CMK (cell line): ENCODE measurements at places on chromosomes 12 and 14.

DNA sequence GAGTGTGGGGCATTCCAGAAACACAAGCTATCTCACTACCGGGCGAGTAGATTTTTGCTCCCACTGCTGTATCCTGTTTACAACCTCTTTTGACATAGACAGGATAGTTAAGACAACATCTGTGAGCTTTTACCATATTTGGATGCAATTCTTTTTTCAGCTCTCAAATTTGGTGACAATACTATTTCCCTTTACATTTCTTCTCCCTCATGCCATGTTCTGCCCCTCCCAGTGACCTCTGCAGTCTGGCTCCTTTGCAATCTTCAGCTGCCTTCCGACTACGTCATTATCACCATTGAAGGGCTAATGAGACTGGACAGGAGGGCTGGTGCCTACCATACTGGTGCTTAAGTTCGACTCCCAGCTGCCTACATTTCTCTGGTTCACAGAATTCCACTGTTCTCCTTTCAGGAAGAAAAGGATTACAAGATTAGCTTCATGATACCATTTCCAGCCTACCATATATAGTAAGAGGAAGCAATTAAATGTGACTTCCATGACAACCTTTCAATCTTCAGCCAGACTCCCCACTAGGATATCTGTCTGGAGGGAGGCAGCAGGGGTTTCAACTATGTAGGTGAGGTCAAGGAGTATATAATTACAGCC lies 251.6 kb downstream of the PHLDA1 start:
- no peak for DNase-seq

DNA sequence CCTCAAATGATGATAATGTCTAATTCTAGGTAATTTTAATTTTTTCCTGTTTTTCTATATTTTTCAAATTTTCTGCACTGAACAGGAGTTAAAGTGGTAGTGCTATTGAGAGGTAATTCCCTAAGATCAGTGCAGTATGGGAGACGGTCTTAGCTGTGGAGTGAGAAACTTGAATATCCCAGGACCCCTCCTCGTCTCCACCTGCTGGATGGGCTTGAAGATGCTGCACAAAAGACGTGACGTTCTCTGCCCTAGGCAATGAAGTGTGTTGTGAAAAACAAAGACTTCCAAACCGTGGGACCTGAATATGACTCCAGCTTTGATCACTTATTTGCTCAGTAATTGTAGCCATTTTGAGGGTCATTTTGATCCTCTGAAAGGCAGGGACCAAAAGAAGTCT lies 298.1 kb downstream of the VRK1 start:
- DNase-seq: no peak

DNA sequence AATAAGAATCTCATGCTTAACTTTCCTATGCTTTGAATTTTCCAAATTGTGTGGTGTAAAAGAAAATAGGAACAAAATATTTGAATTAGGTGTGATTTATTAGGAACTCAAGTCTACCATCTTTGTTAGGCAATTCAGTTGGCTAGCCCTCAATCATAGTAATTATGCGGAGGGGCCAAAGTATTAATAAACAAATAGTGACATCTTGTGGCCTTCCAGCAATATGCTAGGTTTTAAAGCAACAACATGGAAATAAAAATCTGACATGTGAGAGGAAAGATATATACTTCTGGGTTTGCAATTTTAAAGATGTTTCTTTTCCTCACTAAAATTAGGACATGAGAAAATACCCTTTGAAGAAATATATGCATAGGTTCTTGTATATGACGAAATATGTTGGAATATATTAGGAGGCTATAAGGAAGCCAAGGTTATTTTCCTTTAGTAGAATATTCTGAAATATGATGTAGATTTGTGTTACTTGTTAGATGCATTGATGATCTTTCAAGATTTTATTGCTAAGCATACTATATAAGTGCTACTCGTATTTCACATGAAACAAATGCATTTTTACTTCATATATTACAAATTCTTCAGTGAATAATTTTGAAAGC lies 200.4 kb downstream of the PTPRO start:
- no peak for DNase-seq

- DNase-seq: no peak
Observed at GRCh38 chr14:22796087-22796707, 19.0 kb downstream of the SLC7A7 start.

- no peak for DNase-seq
Observed at GRCh38 chr14:31484754-31485153, 3.1 kb downstream of the GPR33 start.

- DNase-seq: no peak
Observed at GRCh38 chr12:24379433-24379832, 430.0 kb upstream of the SOX5 start.

DNA sequence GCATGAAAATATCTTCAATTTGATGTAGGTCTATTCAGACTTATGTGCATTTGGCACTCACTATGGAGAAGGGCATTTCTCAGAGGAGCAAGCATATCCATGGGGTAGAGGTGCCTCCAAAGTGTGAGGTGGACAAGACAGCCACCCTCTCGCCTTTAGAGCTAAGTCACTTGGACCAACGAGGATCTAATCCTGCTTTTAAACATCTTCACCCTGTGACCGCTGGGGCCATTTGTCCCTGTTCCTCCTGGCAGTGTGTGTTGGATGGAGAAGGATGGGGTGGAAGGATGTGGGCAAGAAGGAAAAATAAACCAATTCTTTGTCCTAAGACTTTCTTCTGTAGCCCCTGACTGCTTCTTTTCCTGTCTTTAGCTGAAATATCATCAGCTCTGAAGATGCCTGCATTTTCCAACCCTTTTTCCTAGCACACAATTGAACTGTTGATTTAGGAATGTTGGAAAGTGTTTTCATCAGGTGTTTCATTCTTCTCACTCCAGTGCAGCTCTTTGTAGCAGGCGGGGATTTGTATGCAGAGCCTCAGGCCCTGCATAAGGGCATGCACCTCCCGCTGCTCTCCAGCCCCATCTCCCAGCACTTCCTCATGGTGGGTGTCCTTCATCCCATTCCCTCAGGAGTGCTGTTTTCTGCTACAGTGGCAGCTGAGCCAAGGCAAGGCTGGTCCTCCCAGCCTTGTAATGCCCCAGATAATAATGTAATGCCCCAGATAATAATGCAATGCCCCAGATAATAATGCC lies 5.3 kb downstream of the FGF6 start:
- no peak for DNase-seq

DNA sequence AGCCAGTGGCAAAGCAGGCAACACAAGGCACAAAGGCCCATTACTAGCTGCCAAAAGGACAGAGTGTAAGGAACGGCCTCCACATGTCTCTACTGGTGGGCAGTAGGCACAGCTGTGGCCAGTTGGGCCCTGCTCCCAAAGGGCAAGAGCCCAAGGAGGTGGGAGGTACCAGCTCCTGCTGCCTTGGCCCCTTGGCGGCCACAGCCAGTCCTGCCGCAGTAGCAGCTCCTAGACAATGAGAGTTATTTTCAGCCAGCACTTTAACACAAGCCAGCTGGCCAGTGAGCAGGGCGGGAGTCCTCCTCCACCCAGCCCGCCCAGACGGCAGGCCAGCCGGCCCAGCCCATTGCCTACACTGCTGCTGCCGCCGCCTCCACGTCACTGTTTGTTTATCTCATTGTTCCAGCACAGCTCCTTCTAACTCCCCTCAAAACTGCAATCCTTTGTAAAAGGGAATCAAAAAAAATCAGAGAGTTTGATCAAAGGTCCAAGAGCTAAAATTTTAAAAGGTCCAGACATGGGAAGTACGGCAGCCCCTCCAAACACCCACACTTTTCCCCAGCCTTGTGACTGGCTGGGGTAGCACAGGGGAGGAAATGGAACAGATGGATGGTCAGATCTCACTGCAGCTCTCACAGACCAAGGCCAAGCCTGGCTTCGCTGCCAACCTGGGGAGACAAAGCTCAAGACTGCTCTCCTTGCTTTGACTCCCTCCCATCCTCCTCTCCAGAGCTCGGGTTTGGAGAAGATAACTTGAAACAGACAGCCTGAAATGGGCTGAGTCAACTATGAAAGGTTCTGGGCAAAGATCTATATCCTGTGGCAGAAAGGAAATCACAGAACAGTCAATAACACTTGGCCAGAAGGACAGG lies 33.5 kb downstream of the FMNL3 start:
- DNase-seq: peak; percentile 51

- DNase-seq: no peak
Observed at GRCh38 chr12:92063641-92064040, 82.0 kb downstream of the BTG1 start.

GRCh38 chr14:58298477-58299400 lies at the start of gene ARID4A:
ARID4A (plus strand) TSS chr14:58298555; CDS start chr14:58299855, 1,300 bp downstream.
- no peak for DNase-seq

DNA sequence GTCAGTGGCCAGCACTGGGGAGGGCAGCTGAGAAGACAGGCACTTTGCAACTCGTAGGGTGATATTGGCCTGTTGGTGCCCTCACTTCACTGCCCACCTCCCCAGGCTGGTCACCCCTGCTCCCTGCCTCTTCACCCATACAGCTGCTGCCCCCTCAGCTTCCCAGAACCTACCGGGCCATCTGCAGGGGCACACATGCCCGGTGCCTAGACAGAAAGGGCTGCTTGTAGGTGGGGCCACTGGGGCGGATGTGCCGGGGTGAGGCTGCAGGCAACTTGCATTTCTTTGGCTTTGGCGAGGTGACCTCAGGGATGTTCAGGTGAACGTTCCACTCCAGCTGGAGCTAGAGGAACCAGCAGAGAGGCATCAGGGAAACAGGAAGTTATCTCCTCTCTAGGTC lies 17.2 kb downstream of the FAM186B start:
- DNase-seq: no peak

DNA sequence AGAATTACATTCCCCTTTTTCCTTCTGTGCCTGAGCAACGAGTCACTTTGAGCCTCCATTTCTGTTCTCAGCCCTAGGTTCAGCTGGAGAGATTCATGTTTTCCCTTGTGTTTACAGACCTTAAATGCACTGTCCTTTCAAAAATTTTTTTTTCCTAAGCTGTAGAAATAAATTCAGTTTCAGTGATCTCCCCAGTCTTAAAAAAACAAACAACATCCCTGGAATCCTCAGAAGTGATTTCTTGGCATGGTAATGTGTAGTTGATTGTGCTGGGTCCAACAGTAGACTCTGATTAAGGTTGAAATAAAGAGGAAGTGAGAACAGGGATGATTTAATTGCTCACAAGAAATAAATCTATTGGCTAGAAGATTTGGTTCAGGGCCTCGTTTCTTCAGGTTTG lies 89.3 kb downstream of the NTN4 start:
- DNase-seq: no peak

DNA sequence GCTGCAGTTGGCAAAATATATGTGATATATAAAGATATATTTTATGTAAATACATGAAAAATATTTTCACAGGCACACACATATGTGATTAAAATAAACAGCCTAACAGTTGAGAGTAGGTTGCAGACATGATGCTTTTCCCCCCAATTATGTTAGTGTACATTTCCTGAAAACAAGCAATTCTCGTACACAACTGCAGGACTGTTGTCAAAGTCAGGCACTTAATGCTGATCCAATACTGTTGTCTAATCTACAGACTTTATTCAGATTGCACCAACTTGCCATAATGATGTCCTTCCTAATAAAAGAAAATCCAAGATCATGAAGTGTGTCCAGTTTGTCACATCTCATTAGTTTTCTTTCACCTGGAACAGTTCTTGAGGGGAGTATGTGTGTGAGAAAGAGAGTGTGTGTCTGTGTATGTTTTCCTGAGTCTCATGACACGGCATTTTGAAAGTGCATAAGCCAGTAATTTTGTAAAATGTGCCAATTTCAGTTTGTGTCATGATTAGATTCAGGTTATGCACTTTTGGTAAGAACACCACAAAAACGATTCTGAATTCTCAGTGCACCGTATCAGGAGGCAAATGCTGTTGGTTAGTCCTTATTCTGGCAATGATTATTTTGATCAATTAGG lies 16.5 kb upstream of the SEL1L start:
- DNase-seq: no peak

GRCh38 chr14:22854963-22855724 lies 16.4 kb upstream of the LRP10 start:
- DNase-seq: no peak

GRCh38 chr14:46985529-46986380 lies 334.2 kb upstream of the RPL10L start:
- no peak for DNase-seq

- no peak for DNase-seq
Observed at GRCh38 chr12:68080577-68080976, 79.0 kb downstream of the IFNG start.

GRCh38 chr12:103138538-103138937 lies 181.1 kb downstream of the ASCL1 start:
- DNase-seq: no peak

DNA sequence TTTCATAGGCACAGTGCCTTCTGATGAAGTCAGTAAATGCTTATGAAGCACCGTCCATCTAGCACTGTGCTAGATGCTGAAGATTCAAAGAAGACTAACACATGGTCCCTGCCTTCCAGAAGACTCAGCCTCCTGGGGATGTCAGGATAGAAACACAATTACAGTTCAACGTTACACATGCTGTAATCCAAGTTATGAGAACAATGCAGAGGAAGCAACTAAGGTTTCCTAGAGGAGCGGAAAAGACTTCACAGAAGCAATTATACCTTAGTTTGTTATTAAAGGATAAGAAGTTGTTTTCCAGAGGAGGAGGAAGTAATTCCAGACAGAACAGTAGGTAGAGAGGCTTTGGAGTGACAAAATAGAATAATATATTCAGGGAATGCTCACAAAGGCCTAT lies 66.9 kb upstream of the FGD4 start:
- no peak for DNase-seq

GRCh38 chr12:108597559-108598471 lies at the start of gene TMEM119:
TMEM119 (minus strand) TSS chr12:108598084; CDS start chr12:108592383, 5,701 bp downstream.
- DNase-seq: peak; percentile 55

GRCh38 chr14:71620401-71620800 lies 311.8 kb upstream of the RGS6 start:
- no peak for DNase-seq

GRCh38 chr12:125402874-125403789 lies 337.9 kb downstream of the AACS start:
- peak; percentile 14 for DNase-seq

DNA sequence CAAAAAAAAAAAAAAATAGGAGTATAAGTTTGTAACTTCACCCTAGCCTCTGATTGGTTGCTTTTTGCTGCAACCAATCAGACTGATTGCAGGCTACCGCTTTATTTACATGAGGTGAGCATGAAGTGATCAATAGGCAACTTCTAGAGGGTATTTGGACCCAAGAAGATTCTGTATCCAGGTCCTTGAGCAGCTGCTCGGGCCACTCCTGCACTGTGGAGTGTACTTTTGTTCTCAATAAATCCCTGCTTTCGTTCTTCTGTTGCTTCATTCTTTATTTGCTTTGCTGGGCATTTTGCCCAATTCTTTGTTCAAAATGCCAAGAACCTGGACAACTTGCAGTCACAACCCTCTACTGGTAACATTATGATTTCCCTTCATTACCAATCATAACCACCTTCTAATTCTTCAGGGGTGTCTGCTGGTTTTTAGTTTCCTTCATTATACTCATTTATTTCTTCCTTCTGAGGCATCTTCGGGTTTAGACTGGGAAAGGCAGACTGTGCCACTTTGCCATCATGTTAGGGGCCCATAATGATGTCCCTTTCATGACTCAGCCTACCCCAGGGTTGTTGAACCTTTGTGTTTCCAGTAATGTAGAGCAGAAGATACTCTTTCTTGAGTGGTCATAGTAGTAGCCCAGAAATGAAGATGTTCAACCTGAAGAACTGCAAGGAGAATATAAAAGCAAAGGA lies 43.4 kb upstream of the LIMA1 start:
- no peak for DNase-seq

- no peak for DNase-seq
Observed at GRCh38 chr14:56115976-56116893, 2.0 kb upstream of the PELI2 start.
